NCI-H1436 (cell line): ENCODE measurements at places on chromosomes 12 and 14.

DNA sequence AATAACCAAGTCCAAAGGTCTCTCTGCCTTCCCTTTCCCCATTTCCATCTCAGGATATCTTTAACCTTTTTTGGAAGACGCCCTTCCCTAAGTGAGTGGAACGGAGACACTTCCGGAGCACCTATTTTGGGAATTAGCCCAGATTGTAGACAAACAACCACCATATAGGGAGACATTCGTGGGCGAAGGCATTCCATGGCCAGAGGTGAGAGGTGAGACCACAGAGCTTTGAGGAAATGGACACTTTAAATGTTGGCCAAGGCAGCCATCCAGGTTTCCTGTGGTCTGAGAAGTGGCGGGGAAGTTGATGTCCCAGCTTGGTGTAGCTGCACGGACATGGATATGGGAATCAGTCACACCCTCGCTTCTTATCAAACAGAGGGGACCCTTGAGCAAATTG is 69.4 kb upstream of the BDKRB2 start:
- DNase-seq = no peak

GRCh38 chr14:100240668-100241032 is 1.7 kb downstream of the YY1 start:
- DNase-seq = no peak

GRCh38 chr12:124437617-124438436 is 129.6 kb downstream of the NCOR2 start:
- DNase-seq = no peak

- no peak for DNase-seq
These were observed 116.6 kb downstream of the SLC25A47 start for GRCh38 chr14:100439781-100440180.

DNA sequence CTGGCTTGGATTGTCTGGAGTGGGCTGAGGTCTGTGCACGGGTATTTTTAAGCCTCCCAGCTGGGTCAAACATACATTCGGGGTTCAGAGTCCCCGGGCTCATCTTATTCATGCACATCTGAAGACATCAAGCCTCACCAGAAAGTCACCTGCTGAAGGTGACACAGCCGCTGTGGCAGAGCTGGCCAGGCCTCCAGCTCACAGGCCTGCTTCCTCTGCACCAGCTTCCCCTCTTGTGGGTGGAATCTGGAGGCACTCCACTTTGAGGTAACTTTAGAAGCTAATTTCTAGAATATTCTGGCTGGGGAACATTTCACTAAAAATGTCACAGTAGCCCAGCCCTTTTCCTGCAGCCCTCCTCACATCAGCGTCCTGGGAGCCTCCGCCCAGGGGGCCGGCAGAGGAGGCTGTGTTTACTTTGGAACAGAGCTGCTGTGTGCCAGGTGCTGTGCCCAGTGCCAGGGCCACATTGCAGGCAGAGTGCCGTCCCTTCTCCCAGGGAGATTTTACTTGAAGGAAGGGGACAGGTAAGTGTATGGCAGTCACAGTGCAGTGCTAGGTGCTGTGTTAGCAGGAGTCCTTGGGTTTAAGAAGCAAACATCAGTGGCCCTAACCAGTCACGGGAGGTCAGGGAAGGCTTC is 62.2 kb downstream of the TSPAN11 start:
- DNase-seq = no peak
